ENCODE measurements at places on chromosomes 2 and 18. TPM values are rescaled to one million over a fixed set of nuclear protein-coding genes. Genes with fewer than 3 reads are reported as not detected.

DNA sequence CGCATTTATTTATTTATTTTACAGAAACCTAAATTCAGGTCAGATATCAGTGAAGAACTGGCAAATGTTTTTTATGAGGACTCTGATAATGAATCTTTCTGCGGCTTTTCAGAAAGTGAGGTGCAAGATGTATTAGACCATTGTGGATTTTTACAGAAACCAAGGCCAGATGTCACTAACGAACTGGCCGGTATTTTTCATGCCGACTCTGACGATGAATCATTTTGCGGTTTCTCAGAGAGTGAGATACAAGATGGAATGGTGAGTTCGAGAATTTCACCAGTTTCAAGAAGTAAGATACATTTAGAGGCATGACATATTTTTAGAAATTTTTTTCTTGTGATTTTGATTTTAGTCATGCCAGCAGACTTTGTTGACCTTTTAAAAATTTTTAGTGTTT is 4.6 kb downstream of the CDCA7 start:
- no peak for DNase-seq

GRCh38 chr2:105800036-105800713 is 55.5 kb downstream of the NCK2 start:
- no peak for DNase-seq

Gene COPS8
- total RNA-seq: 59.7 TPM

DNA sequence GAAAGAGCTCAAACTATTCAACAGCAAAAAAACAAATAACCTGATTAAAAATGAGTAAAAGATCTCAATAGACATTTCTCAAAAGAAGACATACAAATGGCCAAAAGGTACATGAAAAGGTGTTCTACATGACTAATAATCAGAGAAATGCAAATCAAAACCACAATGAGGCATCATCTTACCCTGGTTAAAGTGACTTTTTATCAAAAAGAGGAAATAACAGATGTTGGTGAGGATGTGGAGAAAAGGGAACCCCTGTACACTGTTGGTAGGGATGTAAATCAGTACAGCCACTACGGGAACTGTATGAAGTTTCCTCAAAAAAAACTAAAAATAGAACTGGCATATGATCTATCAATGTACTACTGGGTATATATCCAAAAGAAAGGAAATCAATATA is 39.8 kb upstream of the TMEM163 start:
- no peak for DNase-seq

GRCh38 chr2:190763901-190764514 is 115.1 kb downstream of the NAB1 start:
- no peak for DNase-seq

Gene RMDN2
- total RNA-seq: 9.3 TPM

Gene FER1L5
- total RNA-seq: 1.1 TPM

GRCh38 chr18:12278215-12278671 is 24.1 kb downstream of the CIDEA start:
- no peak for DNase-seq

Gene ESPNL
- total RNA-seq: 0.38 TPM

GRCh38 chr2:186903216-186903615 is 54.2 kb upstream of the ZSWIM2 start:
- no peak for DNase-seq

DNA sequence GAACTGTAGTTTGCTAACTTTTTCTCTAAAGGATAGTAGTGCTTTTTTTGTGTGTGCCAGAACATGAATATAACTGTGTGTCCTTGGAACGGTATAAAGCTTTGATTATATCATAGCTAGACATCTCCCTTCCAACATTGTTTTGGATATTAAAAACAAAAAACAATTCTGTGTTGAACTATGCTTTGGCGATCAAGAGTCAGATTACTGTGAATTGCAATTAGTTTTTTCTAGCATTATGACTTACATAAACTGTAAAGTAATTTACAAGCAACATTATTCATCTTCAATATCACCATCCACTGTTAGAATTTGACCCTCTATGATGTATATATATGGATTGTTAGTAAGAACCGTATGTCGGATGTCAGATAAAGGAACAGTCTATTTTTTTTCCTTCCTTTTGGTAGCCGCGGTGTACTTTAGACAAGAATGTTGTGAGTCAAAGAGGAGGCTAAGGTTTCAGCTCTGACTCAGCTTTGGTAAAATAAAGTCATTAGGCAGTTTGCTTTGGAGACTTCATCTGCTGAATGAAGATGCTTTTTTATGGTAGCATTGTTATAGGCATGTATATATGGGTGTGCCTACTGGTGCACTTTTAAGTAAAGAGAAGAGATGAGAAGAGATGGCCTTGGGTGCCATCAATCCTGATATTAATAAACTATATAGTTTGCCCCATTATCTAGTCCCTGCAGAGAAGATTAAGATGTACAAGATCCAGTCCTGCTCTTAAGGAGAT is 76.4 kb downstream of the LTBP1 start:
- DNase-seq: no peak

Gene CDH20
- total RNA-seq: 0.89 TPM

Gene ATRAID
- total RNA-seq: 106 TPM

DNA sequence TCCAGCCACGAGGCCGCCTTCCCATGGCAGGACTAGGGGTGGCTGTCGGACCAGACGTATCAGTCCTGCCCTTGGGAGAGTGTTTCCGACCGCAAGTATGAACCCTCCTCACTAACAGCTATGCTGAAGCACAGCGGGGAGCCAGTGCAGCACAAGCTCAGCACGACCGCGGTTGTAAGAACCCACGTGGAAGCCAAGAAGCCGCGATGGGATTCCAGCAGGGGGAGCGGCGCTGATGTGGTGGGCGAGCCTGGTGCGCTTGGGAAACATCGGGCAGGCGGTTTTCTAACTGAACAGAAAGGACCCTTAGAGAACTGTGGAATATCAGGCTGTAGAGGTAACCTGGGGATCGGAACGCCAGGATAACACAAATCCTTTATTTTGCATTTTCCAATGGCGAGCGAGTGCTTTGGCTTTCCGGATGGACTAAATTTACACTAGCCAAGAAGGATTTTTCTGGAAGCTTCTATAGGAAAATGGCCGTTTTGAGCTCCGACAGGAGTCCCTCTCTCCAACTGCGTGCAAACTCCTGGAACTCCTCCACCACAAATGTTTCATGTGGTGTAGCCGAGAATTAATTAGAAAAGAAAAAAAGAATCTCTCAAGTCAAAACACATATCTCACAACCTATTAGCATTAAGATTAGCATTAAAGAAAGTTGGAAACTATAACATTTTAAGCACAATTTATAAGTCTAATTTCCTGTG is 132.0 kb upstream of the MYCN start:
- no peak for DNase-seq

DNA sequence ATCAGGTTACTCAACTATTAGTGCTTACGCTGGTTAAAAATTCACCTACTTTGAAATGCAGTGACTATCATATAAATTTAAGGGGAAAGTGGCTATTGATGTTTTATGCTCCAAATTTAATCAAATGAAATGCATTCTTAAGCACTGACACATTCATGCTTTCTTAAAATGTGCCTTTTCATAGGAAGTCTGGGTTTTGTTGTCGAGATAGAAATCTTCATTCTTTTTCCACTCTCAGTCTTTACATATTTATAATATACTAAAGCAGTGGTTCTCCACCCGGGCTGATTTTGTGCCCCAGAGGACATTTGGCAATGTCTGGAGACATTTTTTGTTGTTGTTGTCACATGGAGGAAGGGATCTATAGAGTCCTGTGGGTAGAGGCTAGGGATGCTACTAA is 167.9 kb downstream of the PAX3 start:
- no peak for DNase-seq

GRCh38 chr18:39380186-39380725 is 1814.7 kb upstream of the CELF4 start:
- DNase-seq: no peak

GRCh38 chr2:20638646-20639430 is 12.1 kb downstream of the HS1BP3 start:
- no peak for DNase-seq

Gene ADCYAP1
- 1.3 TPM for total RNA-seq

GRCh38 chr18:24560511-24560981 is 100.1 kb downstream of the HRH4 start:
- DNase-seq: no peak

Gene OTOS
- total RNA-seq: not detected

- no peak for DNase-seq
These were observed 44.0 kb downstream of the PTRHD1 start for GRCh38 chr2:24749069-24749691.

DNA sequence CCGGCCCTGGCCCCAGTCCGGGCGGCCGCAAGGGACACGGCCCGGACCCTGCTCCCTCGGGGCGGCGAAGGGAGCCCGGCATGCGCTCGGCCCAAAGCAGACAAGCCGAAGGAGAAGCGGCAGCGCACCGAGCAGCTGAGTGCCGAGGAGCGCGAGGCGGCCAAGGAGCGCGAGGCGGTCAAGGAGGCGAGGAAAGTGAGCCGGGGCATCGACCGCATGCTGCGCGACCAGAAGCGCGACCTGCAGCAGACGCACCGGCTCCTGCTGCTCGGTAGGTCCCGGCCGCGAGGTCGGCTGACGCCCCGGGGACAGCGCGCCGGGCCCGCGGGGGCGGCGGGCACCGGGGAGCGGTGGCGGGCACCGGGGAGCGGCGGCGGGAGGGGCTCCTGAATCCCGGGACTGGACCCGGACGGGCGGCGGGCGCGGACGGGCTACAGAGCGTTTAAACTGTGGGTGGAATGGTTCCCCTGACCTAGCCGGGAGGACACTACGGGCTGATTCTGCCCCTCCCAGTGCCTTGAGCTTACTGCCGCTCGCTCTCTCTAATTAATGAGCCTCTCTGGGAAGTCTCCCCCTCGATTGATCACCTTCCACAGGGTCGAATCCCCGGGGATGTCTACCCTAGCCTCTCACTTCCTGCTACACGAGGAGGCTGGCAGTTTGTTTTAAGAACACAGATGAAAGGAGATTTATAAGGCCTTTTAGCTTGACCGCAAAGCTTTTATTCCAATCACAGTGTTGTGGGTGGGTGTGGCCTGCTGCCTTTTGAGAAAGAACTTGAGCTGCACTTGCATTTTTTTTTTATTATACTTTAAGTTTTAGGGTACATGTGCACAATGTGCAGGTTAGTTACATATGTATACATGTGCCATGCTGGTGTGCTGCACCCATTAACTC is 853 bp downstream of the GNAL start:
- DNase-seq: no peak

- peak; percentile 24 for DNase-seq
These were observed 823 bp downstream of the PARD3B start for GRCh38 chr2:204545861-204546735.

DNA sequence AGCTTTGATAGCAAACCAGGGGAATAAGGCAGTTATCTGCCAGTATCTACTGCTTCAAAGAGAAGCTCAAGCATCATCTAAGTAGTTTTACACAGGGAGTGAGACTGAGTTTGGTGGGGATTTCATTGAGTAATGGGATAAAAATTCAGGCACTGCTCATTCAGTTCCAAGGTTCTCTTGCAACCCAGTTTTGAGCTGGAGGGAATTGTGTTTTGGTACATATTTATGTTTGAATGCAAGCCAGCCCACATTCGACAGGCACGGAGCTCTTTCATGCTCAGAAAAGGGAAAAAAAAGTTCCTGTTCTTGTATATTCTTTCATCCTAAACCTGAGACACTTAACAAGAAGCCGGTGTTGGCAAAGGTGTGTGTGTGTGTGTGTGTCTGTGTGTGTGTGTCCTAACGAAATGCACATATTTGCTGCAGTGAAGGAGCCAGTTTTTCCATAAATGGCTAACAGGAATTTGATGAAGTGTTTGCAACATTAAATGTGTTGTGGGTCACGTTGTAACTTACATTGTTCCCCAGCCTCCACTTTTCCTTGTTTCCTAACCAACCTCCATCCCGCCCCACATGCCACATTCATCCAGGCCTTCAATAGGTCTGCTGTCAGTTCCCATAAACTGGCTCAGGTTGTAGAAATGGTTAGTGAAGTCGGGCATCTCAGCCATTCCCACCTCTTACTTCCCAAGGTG is 311.1 kb downstream of the TXNL1 start:
- no peak for DNase-seq

DNA sequence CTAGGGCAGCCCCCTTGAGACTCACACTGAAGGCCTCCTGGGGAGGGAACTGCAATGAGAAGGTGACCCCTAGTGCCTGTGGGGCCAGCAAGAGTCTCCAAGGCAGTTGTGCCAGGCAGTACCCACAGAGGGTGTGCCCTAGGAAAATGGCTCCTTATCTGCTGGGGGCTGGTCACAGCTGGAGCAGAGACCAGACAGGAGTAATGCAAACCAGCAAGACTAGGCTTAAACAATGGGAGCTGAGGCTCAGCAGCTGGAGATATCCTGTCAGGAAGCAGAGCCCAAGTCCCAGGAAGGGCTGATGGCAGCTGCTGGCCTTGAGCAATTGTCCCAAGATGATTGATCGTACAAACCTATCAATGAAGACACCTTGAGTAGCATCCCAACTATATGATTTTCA is 26.8 kb upstream of the E2F6 start:
- DNase-seq: no peak

Gene CHMP1B
- 45.9 TPM for total RNA-seq

DNA sequence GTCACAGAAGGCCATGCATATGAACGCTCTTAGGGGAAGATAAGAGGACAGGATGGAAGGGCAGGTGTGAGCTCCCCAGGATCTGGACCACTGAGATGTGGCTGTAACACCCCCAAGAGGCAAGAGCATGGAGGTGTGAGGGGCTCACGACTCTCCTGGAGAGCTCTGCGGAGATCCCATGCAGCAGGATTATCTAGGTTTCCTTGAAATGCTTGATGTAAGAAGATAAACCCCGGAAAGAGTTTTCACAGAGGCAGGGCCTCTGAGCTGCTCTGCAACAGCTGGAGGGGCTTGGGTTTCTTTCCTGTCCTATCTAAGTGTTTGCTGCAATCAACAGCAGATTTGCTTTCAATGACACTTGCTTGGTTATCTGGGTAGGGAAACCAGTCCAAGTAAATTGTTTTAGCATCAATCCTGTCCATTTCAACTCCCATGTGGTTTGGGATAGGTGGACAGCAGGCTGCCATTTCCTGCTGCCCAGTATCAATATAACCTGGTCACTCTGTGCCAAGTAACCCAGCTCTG is 138.9 kb downstream of the SMAD2 start:
- no peak for DNase-seq

Gene C1D
- 22.4 TPM for total RNA-seq

DNA sequence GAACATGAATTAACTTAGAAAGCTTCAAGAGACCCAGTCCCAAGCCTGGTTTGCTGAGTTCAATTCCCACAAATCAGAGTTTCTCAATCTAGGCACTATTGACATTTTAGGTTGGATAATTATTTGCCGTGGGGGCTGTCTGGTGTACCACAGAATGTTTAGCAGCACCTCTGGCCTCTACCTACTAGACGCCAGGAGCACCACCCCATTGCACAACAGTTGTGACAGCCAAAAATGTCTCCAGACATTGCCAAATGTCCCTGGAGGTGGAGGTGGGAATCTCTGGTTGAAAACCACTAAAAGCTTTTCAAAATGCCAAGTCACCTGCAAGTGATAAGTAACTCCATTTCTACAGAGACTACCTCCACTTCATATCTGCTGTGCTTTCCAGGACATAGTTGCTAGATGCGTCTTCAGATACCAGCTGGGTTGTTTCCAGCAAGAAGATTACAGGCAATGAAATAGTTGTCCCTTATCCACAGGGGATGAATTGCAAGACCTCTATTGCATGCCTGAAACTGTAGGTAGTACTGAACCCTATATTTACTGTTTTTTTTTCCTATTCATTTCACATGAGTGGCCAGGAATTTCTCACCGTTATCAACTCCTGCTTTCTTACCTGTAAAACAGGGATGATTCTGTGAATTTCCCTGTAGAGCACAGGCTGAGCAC is 554.3 kb downstream of the ZEB2 start:
- DNase-seq: no peak

Measured in mesothelial cell of epicardium (in vitro differentiated cells).